H7 (cell line): ENCODE measurements at places on chromosomes 6 and 20. TPM values are rescaled to one million over a fixed set of nuclear protein-coding genes. Genes with fewer than 3 reads are reported as not detected.

SLC2A10 gene
- 7.4 and 9.5 TPM in 2 replicates for total RNA-seq

APOM gene
- total RNA-seq: 3.3 and 4.2 TPM in 2 replicates

RNF144B gene
- total RNA-seq: 1.4 and 1.7 TPM in 2 replicates

EPPIN gene
- 0.03 TPM in 1 of 2 replicates, not detected in the other for total RNA-seq

CYB5R4 gene
- 12.2 and 12.7 TPM in 2 replicates for total RNA-seq

STMND1 gene
- total RNA-seq: not detected in 2 replicates

DPM1 gene
- 59.2 and 60.8 TPM in 2 replicates for total RNA-seq

VSX1 gene
- not detected in 2 replicates for total RNA-seq

LST1 gene
- total RNA-seq: not detected in 2 replicates

STK4 gene
- 15.6 and 23.2 TPM in 2 replicates for total RNA-seq

MICAL1 gene
- 45.1 and 56.9 TPM in 2 replicates for total RNA-seq

TGIF2 gene
- total RNA-seq: 46.9 and 53.4 TPM in 2 replicates

SNAP91 gene
- total RNA-seq: 0.45 and 0.67 TPM in 2 replicates

CST7 gene
- total RNA-seq: not detected in 2 replicates

WFDC10B gene
- total RNA-seq: 0.52 TPM in 1 of 2 replicates, not detected in the other

CFB gene
- total RNA-seq: not detected in 2 replicates

BNIP5 gene
- total RNA-seq: not detected in 2 replicates

CRNKL1 gene
- total RNA-seq: 17.1 and 23.0 TPM in 2 replicates
